ENCODE measurements at places on chromosomes 1 and 21.

GRCh38 chr21:44955141-44955797 is 15.4 kb downstream of the SLX9 start:
- no peak for DNase-seq

- no peak for DNase-seq
These were observed 15.0 kb upstream of the ID3 start for GRCh38 chr1:23574265-23574754.

DNA sequence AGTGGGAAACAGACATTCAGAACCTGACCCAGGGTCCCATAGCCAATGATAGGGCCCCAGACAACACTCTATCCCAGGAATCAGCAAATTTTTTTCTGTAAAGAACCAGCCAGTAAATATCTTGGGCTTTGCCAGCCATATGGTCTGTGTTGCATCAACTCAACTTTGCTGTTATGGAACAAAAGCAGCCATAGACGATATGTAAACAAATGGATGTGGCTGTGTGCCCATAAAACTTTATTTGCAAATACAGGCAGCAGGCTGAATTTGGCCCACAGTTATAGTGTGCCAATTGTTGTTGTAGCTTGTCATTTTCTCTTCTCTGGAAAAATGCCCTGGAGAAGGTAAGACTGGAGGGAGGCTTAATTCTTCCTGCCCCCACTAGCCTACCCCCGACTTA is 431.1 kb upstream of the VAMP3 start:
- no peak for DNase-seq

DNA sequence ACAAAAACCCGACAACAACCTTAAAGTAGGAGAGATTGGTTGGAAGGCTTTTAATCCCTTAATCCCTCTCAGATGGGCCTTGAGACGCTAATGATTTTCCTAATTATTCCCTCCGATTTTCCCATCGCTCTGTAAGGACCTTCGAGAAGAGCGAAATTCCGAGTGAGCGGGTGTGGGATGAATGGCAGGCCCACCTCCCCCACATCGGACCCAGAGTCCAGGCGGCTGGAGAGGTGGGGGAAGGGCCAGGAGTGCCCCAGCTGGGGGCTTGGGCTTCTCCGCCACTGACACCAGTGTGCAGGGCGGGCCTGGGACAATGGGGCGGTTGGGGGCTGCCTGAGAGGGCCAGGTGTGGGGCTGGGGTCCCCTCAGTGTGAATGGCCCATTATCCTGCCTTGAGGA is 23.4 kb downstream of the RHBG start:
- DNase-seq, result no peak

DNA sequence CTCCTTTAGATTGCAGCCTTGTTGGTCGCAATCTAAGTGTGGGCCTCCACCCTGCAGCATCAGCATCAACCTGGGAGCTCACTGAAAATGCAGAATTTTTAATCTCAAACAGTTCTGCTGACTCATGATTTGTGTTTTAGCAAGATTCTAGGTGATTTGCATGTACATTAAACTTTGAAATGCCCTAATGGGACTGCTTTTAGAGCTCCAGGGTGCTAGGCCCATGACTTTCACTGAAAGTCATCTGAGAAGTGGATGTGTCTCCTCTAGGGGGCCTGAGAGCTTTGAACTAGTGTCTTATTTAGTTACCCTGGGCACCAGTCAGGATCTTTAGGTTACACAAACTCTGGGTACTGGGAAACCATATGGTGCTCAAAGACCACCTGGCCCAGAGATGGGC is 9.0 kb downstream of the TRIM67 start:
- DNase-seq, result no peak

- no peak for DNase-seq
These were observed 87.0 kb downstream of the VWA5B1 start for GRCh38 chr1:20377516-20378270.

- no peak for DNase-seq
These were observed 355.6 kb upstream of the CAMK1G start for GRCh38 chr1:209227941-209228340.

- no peak for DNase-seq
These were observed 53.6 kb downstream of the KIF21B start for GRCh38 chr1:200969726-200970561.

- no peak for DNase-seq
These were observed 155.7 kb upstream of the BEND5 start for GRCh38 chr1:48932366-48932765.
